ENCODE measurements at places on chromosomes 7 and 10.

GRCh38 chr10:14016011-14016536 is 314.6 kb downstream of the FRMD4A start:
- DNase-seq: no peak

DNA sequence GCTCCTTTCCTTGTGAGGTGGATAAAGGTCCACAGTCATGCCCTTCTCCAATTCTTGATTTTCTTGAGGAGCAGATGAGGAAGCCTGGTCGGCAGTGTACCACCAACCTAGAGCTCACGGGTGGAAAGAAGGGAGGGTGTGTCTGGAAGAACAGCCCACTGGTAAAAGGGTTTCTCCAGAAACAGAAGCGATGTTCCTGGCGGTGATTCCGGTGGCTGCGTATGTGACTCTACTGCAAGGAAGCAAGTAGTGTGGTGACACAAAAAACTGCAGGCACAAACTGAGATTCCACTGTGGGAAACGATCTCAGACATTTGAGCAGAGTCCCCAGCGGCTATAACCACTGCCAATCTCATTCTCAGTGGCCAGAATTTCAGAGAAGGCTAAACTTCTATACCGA is 65.9 kb upstream of the ATP6V0A4 start:
- DNase-seq: no peak

DNA sequence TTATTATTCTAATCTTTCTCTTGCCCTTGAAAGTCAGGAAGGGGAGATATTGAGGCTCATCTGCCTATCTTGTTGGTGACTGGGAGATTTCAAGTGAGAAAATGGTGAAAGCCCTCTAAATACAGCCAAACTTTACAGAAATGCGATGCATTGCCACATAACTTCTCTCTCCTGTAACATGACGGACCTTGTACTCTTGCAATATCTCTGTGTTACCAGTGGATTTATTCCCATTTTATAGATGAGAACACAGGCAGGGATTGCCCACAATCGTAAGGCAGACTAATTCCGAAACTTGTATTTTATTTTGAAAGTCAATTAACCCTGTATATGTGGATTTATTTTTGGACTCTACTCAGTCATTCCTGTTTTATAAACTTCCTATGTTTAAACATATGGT is 57.3 kb upstream of the MPP7 start:
- no peak for DNase-seq

GRCh38 chr7:142379201-142379885 is 121.5 kb upstream of the PRSS58 start:
- no peak for DNase-seq

DNA sequence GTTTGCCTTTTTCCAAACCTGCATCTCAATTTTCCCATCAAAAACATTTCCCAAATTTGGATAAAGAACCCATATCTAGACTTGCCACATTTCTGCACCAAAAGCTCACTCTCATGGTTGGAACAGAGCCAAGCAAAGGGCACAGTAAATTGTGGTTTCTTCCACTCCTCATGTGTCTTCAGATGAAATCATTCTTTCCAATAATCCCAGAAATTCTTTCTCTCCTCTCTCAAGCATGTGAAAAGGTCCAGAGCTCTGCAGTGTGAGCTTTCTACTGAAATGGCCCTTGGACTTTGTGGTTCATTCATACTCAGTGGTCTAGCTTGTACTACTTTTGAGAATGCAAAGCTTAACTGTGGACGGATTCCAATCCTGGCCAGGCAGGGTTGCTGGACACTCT is 19.8 kb downstream of the PRSS2 start:
- DNase-seq: no peak

DNA sequence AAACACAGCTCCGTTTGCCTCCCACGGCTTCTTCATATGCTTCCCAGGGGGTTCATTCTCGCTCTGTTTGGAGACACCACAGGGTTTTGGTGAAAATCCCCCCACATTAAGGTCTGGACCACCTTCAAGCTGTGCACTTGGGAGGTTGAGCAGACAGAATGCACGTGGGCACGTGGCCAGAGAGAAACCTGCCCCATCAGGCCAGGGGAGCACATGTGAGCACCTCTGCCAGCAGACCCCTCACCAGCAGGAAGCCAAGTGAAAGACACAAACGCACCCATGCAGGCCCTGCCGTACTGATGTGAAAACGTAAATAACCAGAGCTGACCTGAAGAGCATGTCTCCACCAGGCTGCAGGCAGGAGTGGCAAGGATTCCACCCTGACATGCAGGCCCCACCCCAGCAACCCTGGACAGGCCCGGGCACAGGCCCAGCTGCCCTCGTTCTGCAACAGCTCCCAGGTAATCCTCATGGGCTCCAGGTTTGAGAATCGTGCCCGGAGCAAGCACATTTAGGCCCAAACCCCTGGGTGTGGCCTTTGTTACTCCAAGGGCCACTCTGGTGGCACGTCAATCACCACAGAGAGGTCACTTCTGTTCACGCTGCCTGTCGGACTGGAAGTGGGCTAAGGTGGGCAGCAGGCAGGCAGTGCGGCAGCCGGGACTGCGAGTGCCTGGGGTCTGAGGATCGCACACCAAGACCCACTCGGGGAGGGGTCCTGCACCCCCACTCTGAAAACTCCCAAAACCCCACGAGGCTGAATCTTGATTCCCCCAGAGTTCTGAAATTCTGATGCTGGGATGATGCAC is 184.4 kb downstream of the PTPRN2 start:
- no peak for DNase-seq

GRCh38 chr10:131641231-131641630 is 259.6 kb upstream of the PPP2R2D start:
- no peak for DNase-seq
